CD4-positive, alpha-beta T cell treated with Interleukin-6 for 4 hours (primary cell): ENCODE measurements at places on chromosomes 1 and 21.

- DNase-seq: peak; percentile 26
These were observed 120.9 kb downstream of the KCNN3 start for GRCh38 chr1:154749078-154749760.

GRCh38 chr1:161954466-161954865 lies 69.2 kb downstream of the OLFML2B start:
- DNase-seq: no peak

DNA sequence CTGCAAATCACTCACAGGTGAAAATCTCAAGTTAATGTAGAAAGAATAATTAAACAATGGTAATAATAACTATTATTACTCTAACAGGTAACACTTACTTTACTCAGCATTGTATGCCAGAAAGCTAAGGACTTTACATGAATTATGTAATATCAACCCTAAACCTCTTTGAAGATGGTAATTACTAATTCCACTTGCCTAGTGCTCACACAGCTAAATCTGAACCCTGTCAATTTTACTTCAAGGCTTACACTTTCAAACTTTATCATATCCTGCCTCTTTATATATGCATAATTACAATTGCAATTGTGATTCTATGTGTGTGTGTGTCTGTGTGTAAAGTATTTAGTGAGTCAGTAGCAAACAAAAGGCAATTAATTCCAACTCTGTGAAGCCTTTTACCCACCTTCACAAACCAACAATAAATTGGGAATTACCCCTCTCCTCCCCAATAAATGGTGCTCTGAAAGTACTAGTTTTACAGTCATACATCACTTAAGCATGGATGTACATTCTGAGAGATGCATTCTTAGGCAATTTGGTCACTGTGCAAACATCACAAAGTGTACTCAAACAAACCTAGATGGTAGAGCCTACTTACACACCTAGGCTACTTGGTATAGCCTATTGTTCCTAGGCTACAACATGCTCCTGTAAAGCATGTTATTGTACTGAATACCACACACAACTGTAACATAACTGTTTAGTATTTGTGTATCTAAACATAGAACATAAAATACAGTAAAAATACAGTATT lies 5.9 kb downstream of the ZNF644 start:
- no peak for DNase-seq

DNA sequence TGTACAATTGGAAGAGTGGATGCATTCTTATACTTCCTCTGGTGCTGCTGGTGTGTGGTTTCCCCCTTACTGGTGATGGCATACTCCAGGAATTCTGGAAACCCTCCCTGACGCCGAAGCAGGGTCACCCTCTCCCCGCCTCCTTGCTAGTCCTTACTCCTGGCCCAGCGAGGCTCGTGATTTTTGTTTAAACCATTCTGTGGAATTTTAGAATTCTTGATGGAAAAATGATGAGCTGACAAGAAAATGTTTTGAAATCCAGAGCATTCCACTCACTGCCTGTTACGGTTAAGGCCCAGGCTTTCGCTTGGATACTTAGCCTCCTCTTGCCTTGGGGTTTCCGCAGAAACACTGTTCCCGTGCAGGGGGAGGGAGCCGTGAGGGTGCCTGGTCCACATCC lies 41.1 kb downstream of the IL6R start:
- no peak for DNase-seq

DNA sequence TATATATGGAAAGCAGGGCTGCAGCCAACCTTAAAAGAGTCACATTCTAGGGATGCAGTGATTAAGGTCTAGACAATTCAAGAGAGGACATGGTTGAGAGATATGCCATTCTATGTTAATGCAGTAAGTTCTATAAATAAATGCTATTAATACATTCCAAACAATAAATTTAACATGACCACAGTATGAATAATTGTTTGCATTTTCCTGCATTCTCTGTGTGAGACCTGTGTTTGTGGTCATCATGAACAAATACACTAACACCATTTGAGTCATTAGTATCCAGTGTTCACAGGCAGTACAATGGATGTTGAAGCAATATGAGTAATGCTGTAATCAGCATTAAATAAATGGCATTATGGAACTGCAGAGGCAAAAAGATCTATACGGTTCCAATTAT lies 5.5 kb upstream of the ZRANB2 start:
- DNase-seq: no peak

GRCh38 chr1:115238336-115239147 lies 99.5 kb downstream of the NGF start:
- DNase-seq: no peak

GRCh38 chr1:179810367-179810715 lies 67.2 kb downstream of the FAM163A start:
- no peak for DNase-seq

DNA sequence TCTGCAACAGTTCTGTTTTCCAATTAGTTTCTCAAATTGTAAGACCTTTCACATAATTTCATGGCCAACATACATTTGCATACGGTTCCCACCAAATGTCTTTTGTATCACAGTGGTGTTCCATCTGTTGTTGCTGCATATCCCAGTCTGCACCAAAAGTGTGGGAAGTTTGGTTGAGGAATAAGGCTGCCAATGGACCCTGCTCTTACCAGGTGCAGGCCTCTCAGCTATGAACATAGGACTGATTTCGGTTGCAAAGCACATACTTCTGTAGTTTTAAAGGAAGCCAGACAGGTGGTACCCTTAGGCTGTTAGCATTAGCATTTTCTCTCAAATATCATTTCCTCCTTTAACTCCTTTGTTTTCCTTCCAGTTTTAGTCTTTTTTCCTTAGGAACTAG lies 33.8 kb downstream of the ADGRL4 start:
- no peak for DNase-seq

- DNase-seq: no peak
These were observed 56.0 kb upstream of the PLXNA2 start for GRCh38 chr1:208300084-208300770.

GRCh38 chr1:11499601-11500331 lies 20.8 kb downstream of the DISP3 start:
- no peak for DNase-seq

DNA sequence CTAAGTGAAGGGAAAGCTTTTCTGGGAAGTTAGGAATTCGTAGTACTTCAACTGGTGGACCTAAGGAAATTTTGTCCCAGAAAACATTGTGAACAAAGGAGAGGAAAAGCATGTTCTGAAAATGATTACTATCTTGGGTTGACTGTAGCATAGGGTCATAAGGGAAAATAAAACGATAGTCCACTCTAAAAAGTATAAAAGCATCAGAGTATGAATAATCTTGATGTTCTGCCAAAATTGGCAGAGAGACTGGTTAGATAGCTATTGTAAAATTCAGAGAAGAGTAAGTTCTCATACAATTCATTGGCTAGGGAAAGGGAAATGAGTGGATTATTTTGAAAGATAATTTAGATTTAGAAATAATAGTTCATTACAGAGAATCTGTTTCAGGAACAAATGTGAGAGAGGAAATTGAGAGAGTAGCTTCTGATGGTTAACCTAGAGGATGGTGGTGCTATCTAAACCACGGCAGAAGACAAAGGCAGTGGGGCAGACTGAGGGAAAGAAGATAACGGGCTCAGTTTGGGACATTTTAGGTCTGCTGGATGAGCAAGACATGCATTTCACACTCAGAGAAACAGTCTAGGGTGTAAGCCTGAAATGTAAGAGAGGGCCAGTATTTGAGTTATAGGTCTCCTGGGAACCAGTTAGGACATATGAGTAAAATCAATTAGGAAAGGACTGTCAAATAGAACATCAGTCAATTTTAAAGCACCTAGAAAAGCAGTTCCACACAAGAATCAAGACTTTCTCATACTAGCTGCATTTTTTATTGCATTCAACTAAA lies 799.3 kb upstream of the CXADR start:
- no peak for DNase-seq
